Central memory CD8-positive, alpha-beta T cell (primary cell): ENCODE measurements at places on chromosomes 3 and 15.

GRCh38 chr3:142623194-142623593 is 27.0 kb downstream of the PLS1 start:
- H3K36me3 ChIP-seq: no peaks in the 10 kb centered on the region
- no peak for DNase-seq
- H3K27me3 ChIP-seq: no peaks in the 10 kb centered on the region
- no peak overlapping the region for H3K4me3 ChIP-seq

GRCh38 chr3:66692766-66693150 is 191.9 kb upstream of the LRIG1 start:
- no peak overlapping the region for H3K4me3 ChIP-seq
- no peaks in the 10 kb centered on the region for H3K36me3 ChIP-seq
- peaks cover 23% of the 10 kb centered on the region for H3K27me3 ChIP-seq
- H3K27ac ChIP-seq: no peak overlapping the region

GRCh38 chr3:119759962-119760361 is 21.9 kb upstream of the NR1I2 start:
- no peak for DNase-seq
- no peaks in the 10 kb centered on the region for H3K4me1 ChIP-seq
- H3K27me3 ChIP-seq: peaks cover 55% of the 10 kb centered on the region

DNA sequence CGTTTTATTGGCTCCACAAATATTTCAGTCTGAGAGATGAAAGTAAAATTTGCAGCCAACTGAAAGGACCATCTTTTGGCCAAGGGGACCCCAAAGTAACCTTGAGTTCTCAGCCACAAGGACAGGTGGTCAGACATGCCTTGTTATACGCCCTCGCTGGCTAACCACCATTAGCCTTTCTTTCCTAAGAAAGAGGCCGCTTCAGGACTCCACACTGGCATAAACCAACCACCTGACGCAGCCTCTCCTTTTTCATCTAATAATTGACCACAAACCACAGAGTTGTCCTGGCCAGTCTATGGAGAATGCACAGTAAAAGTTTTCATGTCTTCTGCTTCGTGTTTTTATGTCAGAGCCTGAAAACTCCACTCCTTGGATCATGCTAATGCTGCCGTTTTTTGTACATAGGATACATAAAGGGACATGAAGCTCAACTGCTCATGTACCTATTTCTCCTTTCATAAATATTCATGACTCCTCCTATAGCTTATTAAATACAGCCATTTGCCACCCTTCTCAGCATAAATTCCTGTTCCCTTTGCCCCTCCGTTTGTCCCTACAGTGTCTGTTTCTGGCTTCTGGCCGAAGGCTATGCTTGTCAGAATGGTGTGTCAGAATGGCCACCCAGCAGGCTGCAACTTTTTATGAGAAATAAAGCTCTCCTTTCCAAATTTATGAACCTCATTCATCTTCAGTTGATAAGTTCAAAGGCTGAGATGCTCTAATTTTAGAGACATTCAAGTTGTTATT is 374.1 kb upstream of the RBMS3 start:
- H3K36me3 ChIP-seq: no peaks in the 10 kb centered on the region
- no peaks in the 10 kb centered on the region for H3K27me3 ChIP-seq
- no peak overlapping the region for H3K4me3 ChIP-seq
- no peaks in the 10 kb centered on the region for H3K4me1 ChIP-seq

DNA sequence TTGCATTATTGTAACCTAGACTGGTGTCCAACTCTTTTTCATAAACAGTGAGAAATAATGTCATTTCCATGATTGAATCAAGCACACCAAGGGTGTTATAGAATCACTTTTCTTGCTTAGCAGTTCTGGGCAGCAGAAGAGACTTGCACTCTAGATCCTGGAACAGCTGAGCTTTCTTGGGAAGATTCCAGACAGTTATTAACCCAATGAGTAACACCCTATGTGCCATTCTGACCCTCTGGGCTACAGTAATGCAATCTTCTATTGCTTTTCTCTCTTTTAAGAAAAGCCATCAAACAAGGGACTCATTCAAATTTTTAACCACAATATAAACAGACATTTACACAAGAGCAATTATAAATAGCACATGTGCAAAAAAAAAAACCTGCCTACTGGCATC is 39.3 kb upstream of the USP3 start:
- H3K4me3 ChIP-seq: no peak overlapping the region
- no peak for DNase-seq
- no peak overlapping the region for H3K27ac ChIP-seq
- peaks cover 6% of the 10 kb centered on the region for H3K4me1 ChIP-seq
- H3K27me3 ChIP-seq: peaks cover 17% of the 10 kb centered on the region

DNA sequence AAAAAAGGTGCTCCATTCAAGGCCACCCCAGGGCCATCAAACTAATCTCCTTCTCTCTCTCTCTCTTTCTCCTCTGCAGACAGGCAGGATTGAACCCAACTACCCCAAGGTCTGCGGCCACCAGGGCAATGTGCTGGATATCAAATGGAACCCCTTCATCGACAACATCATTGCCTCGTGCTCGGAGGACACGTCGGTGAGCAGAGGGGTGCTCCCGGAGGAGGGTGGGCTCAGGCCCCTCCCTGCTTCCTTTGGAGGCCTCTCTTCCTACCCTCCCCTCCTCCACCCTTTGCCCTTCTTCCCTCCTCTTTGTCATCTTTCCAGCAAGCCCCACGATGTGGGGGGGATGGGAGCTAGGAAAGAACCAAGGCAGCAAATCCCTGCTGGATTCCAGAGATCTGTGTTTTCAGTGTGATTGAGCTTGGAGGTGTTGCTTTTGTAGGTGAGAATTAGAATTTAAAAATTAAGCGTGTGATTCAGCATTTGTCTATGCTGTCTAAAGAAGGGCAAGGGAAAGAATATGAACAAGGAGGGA is 116.3 kb downstream of the CORO2B start:
- H3K36me3 ChIP-seq: no peaks in the 10 kb centered on the region
- no peak for DNase-seq
- H3K27ac ChIP-seq: no peak overlapping the region
- peaks cover 8% of the 10 kb centered on the region for H3K4me1 ChIP-seq
- peaks cover 43% of the 10 kb centered on the region for H3K27me3 ChIP-seq

- no peaks in the 10 kb centered on the region for H3K27me3 ChIP-seq
- no peak overlapping the region for H3K4me3 ChIP-seq
- DNase-seq: no peak
These were observed 38.2 kb upstream of the MCF2L2 start for GRCh38 chr3:183466575-183466974.

DNA sequence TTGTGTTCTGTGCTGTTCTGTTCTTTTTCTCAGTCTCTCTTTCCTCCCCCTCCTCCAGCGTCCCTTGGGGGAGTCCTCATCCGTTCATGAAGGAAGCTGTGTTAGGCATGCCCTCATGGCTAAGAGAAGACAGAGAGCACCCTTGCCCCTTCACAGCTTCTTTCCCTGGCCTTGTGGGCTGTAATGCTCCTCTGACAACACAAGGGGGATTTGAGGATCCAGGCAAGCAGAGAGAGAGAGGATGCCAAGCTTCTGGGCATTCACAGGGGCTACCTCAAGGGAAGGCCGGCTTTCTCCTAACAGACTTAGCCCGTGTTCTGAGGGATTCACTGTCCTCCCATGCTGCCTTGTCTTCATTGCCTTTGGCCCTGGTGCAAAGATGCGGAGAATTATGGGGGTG is 389.5 kb downstream of the LRTM1 start:
- DNase-seq: no peak
- no peak overlapping the region for H3K27ac ChIP-seq
- no peak overlapping the region for H3K4me3 ChIP-seq

- H3K4me3 ChIP-seq: no peak overlapping the region
- peaks cover 54% of the 10 kb centered on the region for H3K27me3 ChIP-seq
- no peaks in the 10 kb centered on the region for H3K36me3 ChIP-seq
These were observed 278.5 kb upstream of the RASGRP1 start for GRCh38 chr15:38843051-38843501.

DNA sequence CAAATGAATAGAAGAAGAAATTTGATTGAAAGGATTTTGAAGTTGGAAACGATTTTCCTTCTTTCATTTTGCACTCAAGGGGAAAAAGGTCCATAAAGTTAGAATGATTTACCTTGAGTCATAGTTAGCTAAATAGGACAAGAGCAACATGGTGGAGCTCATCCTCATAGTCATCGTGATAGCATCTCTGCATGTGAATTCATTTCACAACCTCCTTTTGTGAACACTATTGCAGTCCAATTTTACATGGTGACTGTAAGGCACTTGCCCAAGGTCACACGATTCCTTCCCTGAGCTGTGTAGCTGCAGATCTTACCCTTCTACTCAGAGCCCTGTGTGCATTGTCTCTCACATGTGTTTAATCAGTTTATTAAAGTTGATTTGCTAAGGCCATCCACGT is 359.8 kb upstream of the C2CD4B start:
- no peak overlapping the region for H3K4me3 ChIP-seq
- peaks cover 51% of the 10 kb centered on the region for H3K27me3 ChIP-seq
- no peak for DNase-seq
- H3K27ac ChIP-seq: no peak overlapping the region

- no peak overlapping the region for H3K27ac ChIP-seq
- no peaks in the 10 kb centered on the region for H3K36me3 ChIP-seq
- H3K4me3 ChIP-seq: no peak overlapping the region
- peaks cover 47% of the 10 kb centered on the region for H3K27me3 ChIP-seq
- H3K4me1 ChIP-seq: no peaks in the 10 kb centered on the region
These were observed 145.5 kb upstream of the PFN2 start for GRCh38 chr3:150116196-150116595.

DNA sequence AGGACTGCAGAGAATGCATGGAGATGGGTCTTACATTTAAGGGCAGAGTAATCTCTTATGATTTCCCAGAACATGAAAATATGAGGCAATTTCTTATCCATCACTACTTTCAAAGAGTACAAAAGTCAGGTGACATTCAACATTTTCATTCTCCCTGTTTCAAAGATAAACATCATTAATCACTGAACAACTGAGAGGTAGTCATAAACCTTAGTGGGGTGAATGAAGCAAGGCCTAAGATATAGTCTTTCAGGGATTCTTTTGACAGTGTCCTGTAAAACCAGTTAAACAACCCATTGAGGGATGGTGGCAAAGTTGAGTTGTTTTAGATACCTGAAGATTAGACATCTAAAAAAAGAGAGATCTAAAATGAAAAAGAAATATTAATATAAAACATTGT is 271.6 kb upstream of the CBLB start:
- no peaks in the 10 kb centered on the region for H3K27me3 ChIP-seq
- no peak for DNase-seq
- H3K36me3 ChIP-seq: no peaks in the 10 kb centered on the region
- H3K4me1 ChIP-seq: peaks cover 7% of the 10 kb centered on the region
- H3K4me3 ChIP-seq: no peak overlapping the region

DNA sequence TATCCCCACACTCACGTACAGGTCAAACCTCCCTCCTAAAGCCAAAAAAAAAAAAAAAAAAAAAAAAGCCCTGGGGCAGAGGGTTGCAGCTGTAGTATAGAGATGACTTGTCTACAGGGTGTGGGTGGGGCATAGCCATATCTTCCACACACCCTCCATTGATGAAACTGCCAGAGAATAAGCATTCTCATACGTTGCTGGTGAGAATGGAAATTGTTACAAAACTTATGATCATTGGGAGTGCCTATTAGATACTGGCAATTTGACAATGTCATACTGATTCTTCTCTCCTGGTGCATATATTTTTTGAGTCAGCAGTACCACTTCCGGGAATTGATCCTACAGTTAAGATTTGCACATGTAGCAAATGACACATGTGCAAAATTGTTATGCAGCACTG is 11.0 kb upstream of the CTNNB1 start:
- H3K4me1 ChIP-seq: no peaks in the 10 kb centered on the region
- H3K36me3 ChIP-seq: no peaks in the 10 kb centered on the region
- no peak for DNase-seq
- H3K27me3 ChIP-seq: no peaks in the 10 kb centered on the region
- no peak overlapping the region for H3K4me3 ChIP-seq
- H3K27ac ChIP-seq: no peak overlapping the region

DNA sequence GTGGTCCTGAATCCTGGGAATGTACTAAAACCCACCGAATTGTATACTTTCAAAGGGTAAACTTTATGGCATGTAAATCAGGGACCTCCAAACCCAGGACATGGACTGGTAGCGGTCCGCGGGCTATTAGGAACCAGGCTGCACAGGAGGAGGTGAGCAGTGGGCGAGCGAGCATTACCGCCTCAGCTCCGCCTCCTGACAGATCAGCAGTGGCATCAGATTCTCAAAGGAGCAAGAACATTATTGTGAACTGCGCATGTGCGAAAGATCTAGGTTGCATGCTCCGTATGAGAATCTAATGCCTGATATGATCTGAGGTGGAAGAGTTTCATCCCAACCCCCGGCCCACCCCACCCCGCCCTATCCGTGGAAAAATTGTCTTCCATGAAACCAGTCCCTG is 22.2 kb downstream of the HEG1 start:
- H3K27ac ChIP-seq: no peak overlapping the region
- peaks cover 1% of the 10 kb centered on the region for H3K36me3 ChIP-seq
- peaks cover 44% of the 10 kb centered on the region for H3K4me1 ChIP-seq

GRCh38 chr3:141272906-141273662 is 41.5 kb downstream of the PXYLP1 start:
- H3K27ac ChIP-seq: no peak overlapping the region
- no peaks in the 10 kb centered on the region for H3K27me3 ChIP-seq
- peaks cover 3% of the 10 kb centered on the region for H3K36me3 ChIP-seq
- DNase-seq: no peak

GRCh38 chr15:67080118-67080899 is 14.9 kb downstream of the SMAD3 start:
- peaks cover 90% of the 10 kb centered on the region for H3K4me1 ChIP-seq
- H3K27ac ChIP-seq: no peak overlapping the region
- DNase-seq: no peak
- H3K4me3 ChIP-seq: no peak overlapping the region
- no peaks in the 10 kb centered on the region for H3K27me3 ChIP-seq
- H3K36me3 ChIP-seq: peaks cover 15% of the 10 kb centered on the region

GRCh38 chr3:32276279-32276841 is 37.9 kb downstream of the CMTM8 start:
- no peak overlapping the region for H3K27ac ChIP-seq
- H3K4me3 ChIP-seq: no peak overlapping the region
- no peak for DNase-seq
- H3K27me3 ChIP-seq: peaks cover 9% of the 10 kb centered on the region
- no peaks in the 10 kb centered on the region for H3K36me3 ChIP-seq

DNA sequence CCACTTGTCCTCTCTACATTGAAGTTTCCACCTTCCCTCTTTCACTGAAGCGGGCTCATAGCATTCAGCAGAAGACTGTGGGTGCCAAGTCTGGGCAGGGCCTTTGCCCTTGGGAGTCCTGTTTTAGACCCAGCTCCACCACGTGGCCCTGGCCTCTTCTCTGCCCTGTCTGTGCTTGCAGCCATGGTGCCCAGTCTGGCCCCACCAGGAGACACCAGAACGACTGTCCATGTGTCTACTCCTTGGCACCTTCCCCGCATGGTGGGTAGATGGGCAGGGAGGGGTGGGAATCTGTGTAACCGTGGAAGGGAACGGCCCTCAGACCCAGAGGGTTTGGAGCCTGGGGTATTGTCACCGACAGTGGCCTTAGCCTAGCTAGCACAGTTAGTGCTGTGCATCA is 17.9 kb upstream of the EMC3 start:
- no peak overlapping the region for H3K27ac ChIP-seq
- DNase-seq: no peak
- no peak overlapping the region for H3K4me3 ChIP-seq
- H3K4me1 ChIP-seq: peaks cover 8% of the 10 kb centered on the region

- H3K4me1 ChIP-seq: peaks cover 56% of the 10 kb centered on the region
- H3K27me3 ChIP-seq: no peaks in the 10 kb centered on the region
- DNase-seq: no peak
- no peak overlapping the region for H3K27ac ChIP-seq
- H3K36me3 ChIP-seq: peaks cover 2% of the 10 kb centered on the region
- no peak overlapping the region for H3K4me3 ChIP-seq
These were observed 46.5 kb downstream of the LPP start for GRCh38 chr3:188200481-188200880.
